Activated T-cell treated with anti-CD3 and anti-CD28 coated beads, Interleukin-2, amount 50 U/mL, for 48 hours (primary cell): ENCODE measurements at places on chromosomes 11 and 22.

GRCh38 chr11:121300972-121301699 lies 8.6 kb downstream of the SC5D start:
- DNase-seq, result no peak

GRCh38 chr22:48744967-48745841 lies 1082.5 kb downstream of the BRD1 start:
- DNase-seq, result no peak

GRCh38 chr11:87292598-87292997 lies 254.9 kb downstream of the TMEM135 start:
- DNase-seq, result no peak

- DNase-seq, result peak; percentile 87
Measured at GRCh38 chr22:37486224-37486845, at the start of gene MFNG. Gene MFNG, minus strand, starts transcription at chr22:37486384. Its CDS starts 207 bp downstream, at chr22:37486177.

GRCh38 chr11:42179216-42179615 lies 719.8 kb upstream of the LRRC4C start:
- no peak for DNase-seq

- DNase-seq, result no peak
Measured at GRCh38 chr11:70727899-70728620, 329.7 kb downstream of the CTTN start.

- peak; percentile 48 for DNase-seq
Measured at GRCh38 chr22:39524753-39525657, 4.6 kb downstream of the ATF4 start.

GRCh38 chr11:126886085-126886484 lies 114.5 kb downstream of the KIRREL3 start:
- no peak for DNase-seq

- no peak for DNase-seq
Measured at GRCh38 chr22:29892315-29893156, 9.6 kb downstream of the MTMR3 start.

GRCh38 chr11:2256951-2257700 lies 13.3 kb downstream of the ASCL2 start:
- DNase-seq, result no peak

DNA sequence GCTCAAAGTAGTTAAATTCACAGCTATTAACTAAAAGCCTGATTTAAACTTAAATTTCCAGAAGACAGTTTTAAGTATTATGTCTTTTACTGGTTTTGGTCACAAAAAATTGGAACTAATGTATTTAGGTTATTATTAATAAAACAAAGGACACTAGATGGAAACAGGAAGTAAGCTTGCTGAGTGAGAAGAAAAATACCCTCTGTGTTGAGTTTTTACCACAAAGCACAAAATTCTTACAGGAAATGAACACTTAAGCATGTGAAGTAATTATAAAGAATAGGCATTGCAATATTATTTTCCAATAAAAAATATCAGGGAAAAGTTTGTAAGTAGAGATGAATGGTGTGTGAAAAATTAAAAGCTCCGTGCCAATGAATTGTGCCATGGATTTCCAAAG lies 46.3 kb downstream of the PIK3C2A start:
- no peak for DNase-seq

GRCh38 chr11:120248551-120249278 lies 8.8 kb downstream of the POU2F3 start:
- DNase-seq, result peak; percentile 39

DNA sequence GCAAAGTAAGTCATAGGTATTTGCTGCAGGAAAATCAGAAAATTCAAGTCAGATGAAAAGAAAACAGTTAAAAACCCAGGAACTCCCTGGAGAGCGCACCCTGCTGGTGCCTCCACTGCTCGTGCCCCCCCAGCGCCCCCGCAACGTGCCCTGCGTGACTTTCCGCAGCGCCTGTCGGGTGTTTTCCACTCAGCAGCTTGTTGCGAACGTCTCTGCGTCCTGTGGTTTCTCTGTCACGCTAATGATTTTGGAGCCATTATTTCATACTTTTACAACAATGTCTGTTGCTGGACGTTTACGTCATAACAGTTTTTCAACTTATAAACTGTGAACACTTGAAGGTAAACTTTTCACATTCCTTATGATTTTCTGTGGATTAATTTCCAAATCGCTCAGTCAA lies 5.0 kb downstream of the CRELD2 start:
- DNase-seq, result peak; percentile 48

- no peak for DNase-seq
Measured at GRCh38 chr11:122728561-122728960, 73.0 kb downstream of the UBASH3B start.

- no peak for DNase-seq
Measured at GRCh38 chr11:44366741-44367140, 56.8 kb upstream of the ALX4 start.

GRCh38 chr11:92625894-92626293 lies 343.6 kb upstream of the MTNR1B start:
- DNase-seq, result no peak

DNA sequence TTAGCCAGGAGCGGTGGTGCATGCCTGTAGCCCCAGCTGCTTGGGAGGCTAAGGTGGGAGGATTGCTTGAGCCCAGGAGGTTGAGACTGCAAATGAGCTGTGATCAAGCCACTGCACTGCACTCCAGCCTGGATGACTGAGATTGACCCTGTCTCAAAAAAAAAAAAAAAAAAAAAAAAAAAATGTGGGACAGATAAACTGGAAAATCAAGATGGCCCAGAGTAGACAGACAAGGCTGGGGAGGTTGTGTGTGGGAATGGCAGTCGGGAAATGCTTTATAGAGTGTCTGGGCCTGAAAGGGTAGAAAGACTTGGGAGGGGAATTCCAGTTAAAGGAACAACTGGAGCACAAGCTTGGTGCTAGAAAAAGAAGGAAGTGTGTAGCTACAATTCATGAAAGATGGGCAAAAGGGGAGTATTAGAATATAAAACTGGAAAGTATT lies 18.2 kb upstream of the WDR74 start:
- DNase-seq, result no peak

- DNase-seq, result no peak
Measured at GRCh38 chr11:63829823-63830489, 9.0 kb upstream of the MARK2 start.

DNA sequence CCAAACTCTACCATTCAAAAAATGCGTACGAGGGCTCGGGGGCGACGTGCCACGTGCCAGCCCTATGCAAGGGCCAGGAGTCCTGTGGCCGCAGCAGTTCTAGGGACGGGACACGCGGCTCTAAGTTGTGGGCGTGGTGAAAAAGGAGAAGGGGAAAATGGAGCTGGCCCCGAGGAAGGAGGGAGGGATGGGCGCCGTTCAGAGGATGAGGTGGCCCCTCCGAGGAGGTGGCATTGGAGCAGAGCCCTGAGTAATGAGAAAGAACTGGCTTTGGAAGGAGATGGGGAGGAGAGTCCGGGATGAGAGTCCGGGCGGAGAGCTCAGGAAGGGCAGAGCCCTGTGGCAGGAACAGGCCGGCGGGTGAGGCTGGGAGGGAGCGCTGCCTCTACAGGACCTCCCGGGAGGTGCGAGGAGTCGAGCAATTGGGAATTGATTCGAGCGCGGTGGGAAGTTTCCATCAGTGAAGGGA lies 21.0 kb downstream of the OTUB1 start:
- no peak for DNase-seq

GRCh38 chr22:37657590-37658132 lies 862 bp upstream of the PDXP start:
- DNase-seq, result no peak

- no peak for DNase-seq
Measured at GRCh38 chr11:128451652-128452470, 135.5 kb downstream of the ETS1 start.

DNA sequence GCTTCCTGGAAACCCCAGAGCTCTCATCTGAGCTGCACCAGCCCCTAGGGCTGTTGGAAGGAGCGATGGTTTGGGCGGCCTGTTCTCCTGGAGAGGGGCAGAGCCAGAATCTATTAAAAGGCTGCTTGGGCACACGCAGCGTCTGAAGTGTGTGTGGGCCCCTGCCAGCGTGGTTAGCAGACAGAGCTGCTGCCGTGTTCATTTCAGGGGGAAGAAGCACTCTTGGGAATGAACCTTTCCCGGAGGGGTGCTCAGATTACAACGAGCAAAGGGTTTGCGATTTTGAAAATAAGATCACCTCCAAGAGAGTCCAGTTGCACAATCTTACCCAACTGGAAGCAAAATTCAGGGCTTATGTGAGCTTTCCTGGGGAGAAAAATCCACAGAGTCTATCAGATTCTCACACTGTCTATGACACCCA lies 12.9 kb downstream of the ANO1 start:
- no peak for DNase-seq

DNA sequence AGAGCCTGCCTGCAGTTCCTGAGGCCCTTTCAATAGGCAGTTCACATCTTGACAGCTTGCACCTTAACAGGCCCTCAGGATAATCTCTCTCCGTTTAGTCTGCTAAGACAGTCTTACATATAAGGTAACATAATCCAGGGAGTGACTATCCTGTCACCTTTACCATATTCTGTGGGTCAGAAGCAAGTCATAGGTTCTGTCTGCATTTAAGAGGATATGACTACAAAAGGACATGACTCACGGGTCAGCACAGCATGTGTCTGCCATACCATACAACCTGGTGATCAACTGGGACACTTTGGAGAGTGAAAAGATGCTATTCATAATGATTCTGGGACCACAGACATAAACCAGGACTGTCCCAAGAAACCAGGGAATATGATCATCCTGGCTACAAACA lies 611.1 kb downstream of the SOX6 start:
- DNase-seq, result no peak

- no peak for DNase-seq
Measured at GRCh38 chr11:73875380-73875779, 1.3 kb downstream of the COA4 start.

DNA sequence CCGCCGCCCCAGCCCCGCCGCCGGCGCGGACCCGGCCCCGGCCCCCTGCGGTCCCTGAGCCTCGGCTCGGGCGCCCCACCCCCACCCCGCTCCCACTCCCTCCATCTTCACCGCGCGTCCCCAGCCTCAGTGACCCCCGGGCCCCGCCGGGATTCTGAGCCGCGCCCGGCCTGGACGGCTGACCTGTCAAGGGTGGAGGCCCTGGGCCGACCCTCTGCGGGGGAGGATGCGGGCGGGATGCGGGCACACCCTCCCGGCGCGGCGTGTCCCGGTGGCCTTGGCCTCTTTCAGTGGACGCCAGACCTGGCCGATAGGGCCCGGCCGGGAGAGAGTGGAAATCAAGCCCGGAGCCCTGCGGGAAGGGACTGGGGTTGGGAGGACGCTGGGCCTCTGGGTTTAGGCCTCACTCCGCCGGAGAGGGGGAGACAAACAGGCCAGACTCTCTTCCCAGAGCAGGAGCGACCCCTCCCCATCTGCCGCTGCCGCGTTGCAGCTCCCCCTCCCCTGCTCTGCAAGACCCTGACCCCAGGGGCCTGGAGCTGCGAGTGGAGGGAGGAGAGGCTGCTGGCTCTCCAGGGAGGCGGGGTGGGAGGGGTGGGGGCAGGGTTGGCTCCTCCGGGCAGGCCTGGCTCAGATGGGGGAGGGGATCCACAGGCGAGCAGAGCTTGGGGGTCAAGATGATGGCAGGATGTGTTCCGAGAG lies 525 bp downstream of the MAPK8IP2 start:
- DNase-seq, result no peak

GRCh38 chr11:73275381-73275750 lies 3.2 kb downstream of the P2RY6 start:
- DNase-seq, result no peak
